ENCODE measurements at places on chromosomes 5 and 9.

- no peak for DNase-seq
Observed at GRCh38 chr9:114476891-114477469, 28.3 kb downstream of the WHRN start.

GRCh38 chr5:150119421-150120061 lies 33.2 kb upstream of the CSF1R start:
- DNase-seq, result no peak

DNA sequence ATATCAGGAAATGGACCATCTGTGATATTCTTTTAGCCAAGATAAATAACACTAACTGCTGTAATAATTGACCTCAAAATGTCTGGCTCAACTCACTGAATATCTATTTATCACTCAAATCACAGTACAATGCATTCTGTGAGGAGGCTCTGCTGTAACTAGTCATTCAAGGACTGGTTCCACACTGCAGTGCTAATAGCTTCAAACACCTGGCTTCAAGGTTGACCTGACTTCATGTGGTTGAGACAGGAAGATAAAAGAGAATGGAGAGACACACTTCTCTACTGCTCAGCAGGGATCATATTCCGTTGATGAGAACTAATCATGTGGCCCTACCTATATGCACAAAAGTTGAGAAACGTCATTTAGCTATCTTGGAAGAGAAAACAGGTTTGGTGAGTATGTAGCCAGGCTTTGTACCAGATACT lies 3.4 kb upstream of the RHOBTB3 start:
- DNase-seq, result no peak

DNA sequence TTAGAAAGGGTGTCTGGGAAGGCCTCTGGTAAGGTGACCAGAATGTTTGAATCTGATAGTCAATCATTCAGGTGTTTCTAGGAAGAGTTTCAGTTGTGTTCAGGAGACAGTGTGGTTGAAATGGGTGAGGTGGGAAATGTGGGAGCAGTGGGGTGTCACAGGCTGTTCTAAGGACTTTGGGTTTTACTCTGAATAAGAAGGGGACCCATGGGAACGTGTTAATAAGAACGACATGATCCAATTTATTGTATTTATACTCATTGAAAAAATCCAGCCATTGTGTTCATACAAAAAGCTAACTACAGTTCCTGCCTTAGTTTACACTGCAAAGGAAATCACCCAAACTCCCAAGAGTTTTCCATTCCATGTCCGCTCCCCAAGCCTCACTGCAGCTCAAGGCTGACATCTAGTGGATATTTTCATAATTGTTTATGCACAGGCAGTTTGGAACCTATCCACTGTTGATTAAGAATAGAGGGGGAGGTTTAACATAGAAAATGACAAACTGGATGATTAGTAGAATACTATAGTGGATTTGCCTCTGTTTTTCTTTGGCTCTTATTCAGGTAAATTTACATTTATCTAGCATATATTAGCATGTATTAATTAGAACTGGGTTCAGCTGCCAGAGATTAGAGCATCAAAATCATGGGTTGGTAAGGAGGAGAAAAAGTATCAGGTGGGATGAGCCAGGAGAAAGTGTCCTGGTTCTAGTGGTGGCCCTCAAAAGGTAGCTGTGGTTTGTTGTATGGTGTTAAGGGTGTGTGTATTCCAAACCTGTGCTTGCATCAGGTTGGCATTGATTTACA lies 17.7 kb downstream of the CAVIN4 start:
- DNase-seq, result no peak
